ENCODE measurements at places on chromosomes 2 and 18.

DNA sequence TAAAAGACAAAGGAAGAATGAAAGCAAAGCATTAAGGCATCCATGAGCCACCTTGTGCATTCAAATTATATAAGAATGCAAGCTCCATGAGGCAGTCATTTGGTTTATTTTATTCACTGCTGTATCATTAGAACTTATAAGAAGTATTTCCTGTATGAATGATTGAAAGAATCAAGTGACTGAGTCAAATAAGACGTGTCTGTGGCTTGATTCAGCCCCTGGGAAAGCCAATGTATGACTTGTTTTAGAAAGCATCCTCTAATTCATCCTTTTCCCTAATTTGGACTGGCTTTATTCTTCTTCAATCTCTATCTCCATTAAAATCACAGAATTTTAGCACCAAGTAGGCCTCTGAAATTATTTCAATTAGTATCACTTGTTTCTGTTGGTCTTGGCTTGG lies 461.1 kb downstream of the LPIN1 start:
- DNase-seq, result no peak

DNA sequence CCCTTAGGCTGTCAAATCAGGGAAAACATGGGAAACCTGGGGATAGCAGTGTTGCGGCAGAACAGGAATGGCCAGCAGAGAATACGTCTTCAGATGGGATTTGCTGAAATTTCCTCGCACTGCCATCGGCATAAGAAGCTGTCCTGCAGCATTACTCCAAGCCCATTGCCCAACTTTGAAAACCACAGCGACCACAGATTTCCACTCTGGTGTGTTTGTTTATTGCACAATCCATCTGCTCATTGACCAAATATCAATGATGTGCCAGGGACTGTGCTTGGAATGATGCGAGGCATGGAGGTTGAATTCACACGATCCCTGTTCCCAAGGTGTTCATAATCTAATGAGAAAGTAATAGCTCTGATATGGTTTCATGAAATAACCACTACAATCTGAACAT lies 383.3 kb upstream of the MYT1L start:
- DNase-seq, result no peak

DNA sequence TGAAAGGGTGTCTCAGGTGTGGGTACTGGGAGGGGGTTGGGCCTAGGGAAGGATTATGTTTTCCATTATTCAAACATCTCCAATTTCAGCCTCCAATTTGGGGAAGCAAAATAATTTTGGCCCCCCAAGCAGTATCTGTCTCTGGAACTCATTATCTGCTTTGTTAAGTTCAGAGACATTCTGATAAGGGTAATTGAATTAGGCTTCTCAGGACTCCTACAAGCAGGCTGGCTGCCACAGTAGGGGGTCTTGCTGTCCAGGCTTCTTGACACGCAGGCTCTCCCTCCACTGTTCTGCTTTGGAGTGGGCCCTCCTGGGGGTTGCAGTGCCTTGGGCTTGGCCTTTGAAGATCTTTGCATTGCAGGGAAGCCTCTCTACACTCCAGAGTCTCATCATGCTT lies 108.1 kb upstream of the SIX2 start:
- no peak for DNase-seq

DNA sequence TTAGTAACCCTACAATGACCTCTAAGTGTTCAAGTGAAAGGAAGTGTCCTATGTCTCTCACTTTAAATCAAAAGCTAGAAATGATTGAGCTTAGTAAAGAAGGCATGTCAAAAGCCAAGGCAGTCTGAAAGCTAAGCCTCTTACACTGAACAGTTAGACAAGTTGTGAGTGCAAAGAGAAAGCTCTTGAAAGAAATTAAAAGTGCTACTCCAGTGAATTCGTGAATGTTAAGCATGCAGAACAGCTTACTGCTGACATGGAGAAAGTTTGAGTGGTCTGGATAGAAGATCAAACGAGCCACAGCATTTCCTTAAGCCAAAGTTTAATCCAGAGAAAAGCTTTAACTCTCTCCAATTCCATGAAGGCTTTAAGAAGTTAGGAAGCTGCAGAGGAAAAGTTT lies 373.7 kb downstream of the NR4A2 start:
- DNase-seq, result no peak

GRCh38 chr2:56729212-56729611 lies 545.4 kb downstream of the CCDC85A start:
- no peak for DNase-seq

- DNase-seq, result no peak
These were observed 118.4 kb downstream of the BCL2L11 start for GRCh38 chr2:111239107-111239506.

DNA sequence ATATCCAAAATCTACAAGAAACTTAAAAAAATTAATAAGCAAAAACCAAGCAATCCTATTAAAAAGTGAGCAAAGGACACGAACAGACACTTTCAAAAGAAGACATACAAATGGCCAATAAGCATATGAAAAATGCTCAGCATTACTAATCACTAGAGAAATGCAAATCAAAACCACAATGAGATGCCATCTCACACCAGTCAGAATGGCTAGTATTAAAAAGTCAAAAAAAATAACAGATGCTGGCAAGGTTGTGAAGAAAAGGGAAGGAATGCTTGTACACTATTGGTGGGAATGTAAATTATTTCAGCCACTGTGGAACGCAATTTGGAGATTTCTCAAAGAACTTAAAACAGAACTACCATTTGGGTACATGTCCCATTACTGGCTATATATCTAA lies 128.8 kb upstream of the SESTD1 start:
- DNase-seq, result no peak

GRCh38 chr2:138713069-138713496 lies 67.1 kb downstream of the NXPH2 start:
- DNase-seq, result no peak

DNA sequence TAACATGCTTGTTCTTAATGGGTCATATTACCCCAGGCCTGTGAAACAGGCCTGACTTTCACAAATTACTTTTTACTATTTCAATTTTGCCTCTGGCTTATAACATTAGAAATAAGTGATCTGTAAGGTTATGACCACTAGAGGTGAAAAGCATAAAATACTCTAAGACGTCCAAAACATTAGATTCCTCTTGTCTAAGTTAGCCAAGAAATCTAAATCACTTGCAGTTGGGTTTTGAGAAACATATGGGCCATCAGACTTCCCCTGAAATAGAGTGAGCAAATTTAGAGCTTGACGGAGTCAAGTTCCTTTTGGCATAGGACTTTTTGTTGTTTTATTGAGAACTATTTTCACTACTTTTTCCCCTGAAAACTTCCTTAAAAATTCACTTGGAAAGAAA lies 32.7 kb upstream of the RIT2 start:
- no peak for DNase-seq

DNA sequence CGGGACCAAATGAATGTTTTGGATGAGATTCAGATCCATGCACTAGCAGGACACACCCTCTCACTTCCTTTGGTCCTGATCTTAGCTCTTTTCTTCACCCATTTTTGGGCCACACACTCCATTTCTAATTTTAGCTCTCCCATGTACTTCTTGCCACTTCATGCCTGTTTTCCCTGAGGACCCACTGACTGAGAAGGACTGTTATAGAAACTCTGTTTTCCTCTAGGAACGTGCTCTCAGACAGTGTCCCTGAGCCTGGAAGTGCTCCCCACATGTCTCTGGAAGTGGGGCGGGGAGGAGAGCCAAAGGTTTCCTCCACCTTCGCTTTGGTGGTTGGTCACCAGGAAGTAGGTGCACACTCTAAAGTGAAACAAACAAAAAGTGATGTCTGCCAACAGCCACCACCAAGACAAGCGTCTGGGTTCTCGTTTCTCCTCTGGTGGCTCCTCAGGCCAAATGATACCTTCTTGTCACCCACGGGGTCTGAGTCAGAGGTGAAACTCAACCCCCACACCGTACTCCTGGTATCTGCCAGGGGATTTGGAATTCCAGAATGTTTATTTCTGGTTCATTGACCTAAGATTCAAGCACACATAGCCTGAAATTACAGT lies 74.7 kb downstream of the MERTK start:
- no peak for DNase-seq

DNA sequence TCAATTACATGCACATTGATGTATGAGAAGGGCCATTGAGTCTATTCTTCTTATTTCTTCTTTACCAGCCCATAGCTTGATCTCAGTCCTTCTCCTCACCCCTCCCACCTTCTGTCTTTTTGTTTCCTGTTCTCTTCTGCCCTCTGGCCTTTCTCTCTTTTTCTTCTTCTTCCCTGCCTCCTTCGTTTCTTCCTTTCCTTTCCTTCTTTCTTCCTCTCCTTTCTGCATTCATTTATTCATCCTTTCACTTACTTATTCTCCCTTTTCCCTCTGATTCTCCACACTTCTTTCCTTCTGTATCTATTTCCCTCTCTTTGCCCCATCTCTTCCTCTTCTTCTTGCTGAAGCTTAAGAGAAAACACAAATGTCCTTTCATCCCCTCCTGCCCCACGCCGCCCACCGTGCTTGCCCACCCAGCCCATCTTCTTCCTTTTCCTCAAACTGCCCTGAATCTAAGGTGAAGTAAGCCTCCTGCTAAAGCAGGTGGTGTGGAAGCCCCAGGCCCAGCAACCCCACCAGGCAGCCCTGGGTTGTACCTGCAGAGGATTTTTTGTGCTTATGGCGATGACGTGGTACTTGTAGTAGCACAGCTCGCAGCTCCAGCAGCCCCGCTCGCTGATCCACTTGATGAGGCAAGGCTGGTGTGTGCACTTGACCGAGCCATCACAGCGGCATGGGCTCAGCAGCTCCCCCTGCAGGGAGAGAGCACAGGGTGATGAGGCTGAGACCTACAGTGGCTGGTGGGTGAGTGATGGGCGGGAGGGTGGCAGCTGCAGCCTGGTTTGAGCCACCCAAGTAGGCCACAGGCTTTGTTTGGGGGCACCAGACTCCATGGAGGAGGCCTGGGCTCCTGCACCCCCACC lies 89.0 kb downstream of the MARCHF4 start:
- DNase-seq, result peak; percentile 58

DNA sequence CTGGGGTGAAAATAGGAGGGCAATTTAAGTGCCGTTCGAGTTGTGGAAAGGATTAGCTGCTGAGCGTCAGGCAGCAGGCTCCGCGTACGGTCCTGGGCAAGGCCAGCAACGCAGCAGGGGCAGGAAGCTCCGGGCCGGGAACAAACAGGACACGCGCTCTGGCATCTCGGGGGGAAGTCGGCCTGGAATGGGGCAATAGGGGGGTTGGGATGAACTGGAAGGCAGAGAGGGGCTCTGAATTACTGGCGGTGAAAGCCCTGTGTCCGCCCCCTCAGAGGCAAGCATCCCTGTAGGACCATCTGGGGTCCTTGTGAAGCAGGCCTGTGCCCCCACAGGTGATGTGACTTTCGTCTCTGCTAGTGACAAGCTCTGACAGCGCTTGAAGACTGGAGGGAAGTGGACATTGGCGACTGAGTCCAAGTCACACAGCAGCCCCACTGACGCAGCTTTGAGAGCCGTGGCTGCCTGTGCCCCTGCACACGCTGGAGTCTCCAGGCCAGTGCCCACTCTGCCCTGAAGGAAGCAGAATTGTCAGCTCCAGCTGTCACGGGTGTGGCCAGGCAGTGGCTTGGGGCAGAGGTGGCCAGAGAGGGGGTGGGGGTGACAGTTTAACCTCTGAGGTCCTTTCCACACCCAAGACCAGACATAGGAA lies 22.3 kb downstream of the GPR35 start:
- DNase-seq, result no peak

GRCh38 chr2:11344956-11345677 lies 681 bp upstream of the ROCK2 start:
- DNase-seq, result peak; percentile 75

DNA sequence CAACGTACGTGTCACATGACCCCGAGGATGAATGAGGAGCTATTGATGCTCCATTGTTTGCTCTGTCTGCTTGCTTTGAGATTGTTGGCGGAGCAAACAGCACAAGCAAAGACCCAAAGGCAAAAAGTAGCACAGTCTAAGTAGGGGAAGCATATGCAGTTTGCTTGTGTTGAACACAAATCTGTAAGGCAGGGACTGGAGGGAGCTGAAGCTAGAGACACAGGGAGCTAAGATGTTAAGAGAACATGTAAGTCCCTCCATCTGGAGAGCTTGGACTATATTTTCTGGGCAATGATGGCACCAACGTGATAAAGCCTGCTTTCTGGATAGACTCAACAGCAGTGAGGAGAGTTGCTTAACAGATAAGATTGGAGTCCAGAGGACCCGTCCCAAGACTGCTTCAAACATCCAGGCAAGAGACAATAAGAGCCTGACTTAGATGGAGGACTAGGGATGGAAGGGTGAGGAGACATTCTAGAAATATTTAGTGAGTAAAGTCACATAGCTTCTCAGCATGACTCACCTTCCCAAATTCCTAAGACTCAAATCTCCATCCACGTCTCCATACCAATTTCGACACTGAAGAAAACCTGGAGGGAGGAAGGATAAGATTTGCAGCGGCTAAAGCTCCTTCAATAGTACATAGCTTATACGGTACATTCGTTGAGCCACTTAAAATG lies 88.1 kb upstream of the KLF7 start:
- no peak for DNase-seq

DNA sequence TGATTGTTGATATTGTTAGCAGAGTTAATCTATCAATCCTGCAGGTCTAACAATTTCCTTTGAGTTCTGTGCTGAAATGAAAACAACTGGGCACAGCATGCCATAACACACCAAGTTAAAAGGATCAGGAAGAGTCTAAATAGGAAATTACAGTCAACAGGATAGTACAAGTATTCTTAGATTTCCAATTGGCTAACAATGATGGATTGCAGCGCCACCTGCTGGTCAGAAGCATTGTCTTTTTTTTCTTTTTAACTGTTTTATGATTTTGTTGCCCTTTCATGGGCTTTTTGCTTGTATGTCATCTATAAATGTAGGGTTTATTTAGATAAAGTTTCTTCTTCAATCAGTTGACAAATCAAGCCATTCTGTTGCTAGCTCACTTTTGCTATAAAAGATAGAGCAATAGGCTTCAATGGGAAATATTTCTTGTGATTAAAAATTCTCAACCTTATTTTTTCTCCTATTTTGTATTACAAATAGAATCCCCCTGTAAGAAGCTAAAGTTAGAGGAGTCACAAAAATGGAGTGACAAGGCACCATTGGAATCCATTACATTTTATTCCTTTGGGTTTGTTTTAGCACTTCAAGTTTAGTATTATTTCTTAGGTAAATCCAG lies 40.8 kb upstream of the RPRM start:
- peak; percentile 73 for DNase-seq

DNA sequence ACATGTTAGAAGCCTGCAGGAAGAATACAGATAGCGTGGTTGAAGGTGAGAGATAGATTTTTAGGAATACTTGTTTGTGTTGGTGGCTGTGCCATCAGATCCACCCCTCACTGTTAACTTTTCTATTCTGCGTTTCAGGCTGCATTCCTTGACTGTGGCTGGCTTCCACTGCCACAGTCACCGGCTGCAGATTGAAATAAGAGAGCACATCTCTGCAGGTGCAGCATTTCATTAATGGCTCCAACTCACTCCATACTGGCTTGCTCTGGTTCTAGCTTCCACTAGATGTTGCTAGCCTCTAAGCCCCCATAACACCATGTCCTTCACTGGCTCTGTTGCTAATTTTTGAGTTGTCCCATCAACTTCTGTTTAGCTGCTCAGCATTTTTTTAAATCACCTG lies 286.5 kb downstream of the CPS1 start:
- DNase-seq, result no peak

- no peak for DNase-seq
These were observed 80.2 kb downstream of the EFEMP1 start for GRCh38 chr2:55843096-55843993.

Measured in hematopoietic multipotent progenitor cell treated with erythropoietin and hydrocortisone succinate and interleukin-3 and kit ligand, for 4 days (in vitro differentiated cells).